Liver (tissue), 10 donors: ENCODE measurements at places on chromosomes 2 and 18. TPM values are rescaled to one million over a fixed set of nuclear protein-coding genes. Genes with fewer than 3 reads are reported as not detected.

DNA sequence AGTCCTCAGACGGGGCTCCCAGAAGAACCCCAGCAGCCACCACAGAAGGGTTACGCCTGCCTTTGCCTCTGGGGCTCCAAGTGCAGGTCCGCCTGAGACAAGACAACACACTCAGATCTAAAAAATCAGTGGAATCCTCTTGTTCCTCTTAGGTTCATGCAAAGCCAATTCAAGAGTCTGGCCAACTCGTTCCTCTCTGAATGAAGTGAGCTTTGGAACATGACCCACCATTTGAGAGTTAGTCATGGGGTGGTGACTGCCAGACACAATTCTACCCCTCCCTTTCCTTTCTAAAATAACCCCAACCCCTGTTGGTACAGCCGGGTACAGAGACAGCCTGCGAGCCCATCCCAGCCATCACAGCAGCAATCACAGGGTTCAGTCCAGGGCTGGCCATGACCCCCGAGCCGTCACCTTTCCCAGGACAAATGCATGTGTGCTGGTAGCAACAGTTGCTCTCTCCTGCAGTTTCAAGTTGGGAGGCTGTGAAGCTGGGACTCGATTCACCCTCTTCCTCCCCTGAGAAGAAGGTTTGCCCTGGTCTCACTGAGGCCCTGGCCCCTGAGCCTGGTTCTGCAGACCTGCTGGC lies 183.1 kb upstream of the SH3BP4 start:
- peaks cover 42% of the 10 kb centered on the region for H3K4me1 ChIP-seq
- no peak overlapping the region for H3K27ac ChIP-seq
- no peak overlapping the region for H3K4me3 ChIP-seq
- no peak for DNase-seq
- no peaks in the 10 kb centered on the region for H3K36me3 ChIP-seq

DNA sequence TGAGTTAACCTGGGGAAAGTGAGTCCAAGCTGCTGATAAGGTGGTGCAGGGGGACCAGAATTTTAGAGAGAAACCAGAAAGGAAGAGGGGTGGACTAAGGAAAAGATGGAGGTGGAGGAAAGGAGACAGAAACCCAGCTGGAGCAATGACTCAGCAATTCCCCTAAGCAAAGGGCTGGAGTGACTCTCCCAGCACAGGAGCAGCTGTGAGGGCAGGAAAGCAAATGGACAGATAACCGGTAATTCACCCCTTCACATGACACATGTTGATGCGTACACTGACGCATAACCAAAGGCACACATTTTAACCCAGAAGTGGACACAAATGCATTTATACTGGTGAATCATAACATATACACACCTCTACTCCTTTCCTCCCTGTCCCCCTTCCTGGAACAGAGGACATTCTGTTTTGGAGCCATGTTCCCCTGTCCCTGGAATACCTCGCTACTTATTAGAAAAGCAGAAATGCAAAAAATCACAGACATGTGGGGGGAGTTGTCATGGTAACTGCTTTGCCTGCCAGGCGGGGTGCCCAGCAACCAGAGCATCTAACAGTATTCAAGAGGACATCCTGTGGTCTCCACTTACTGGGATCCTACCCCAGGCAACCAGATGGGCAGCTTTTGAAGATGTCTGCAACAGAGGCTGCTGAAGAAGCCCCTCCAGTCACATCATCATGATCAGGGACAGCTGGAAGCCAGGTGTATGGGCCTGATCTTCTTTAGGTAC lies 4.7 kb downstream of the CDK5R2 start:
- peaks cover 4% of the 10 kb centered on the region for H3K4me1 ChIP-seq
- no peak overlapping the region for H3K27ac ChIP-seq
- H3K27me3 ChIP-seq, result peaks cover 9% of the 10 kb centered on the region
- H3K4me3 ChIP-seq, result no peak overlapping the region
- no peaks in the 10 kb centered on the region for H3K36me3 ChIP-seq

DNA sequence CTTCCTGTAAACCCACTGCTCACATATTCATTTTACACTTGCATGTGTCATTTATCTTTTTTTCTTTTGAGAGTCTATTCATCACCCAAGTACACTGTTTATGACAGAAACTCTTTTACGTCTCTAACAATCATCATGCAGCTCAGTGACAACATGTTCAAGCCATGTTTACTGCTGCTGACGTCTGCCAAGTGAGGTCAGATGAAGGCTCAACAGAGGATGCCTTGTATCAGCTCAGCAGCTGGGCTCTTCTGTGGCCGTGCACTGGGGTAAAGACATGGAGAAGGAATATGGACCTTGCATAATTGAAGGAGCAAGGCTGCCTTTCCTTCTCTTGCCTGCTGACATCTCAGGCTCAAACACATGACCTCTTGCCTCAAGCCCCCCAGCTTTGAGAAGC lies 99.6 kb downstream of the ADD2 start:
- H3K27ac ChIP-seq, result no peak overlapping the region
- no peaks in the 10 kb centered on the region for H3K36me3 ChIP-seq
- H3K4me1 ChIP-seq, result no peaks in the 10 kb centered on the region
- H3K27me3 ChIP-seq, result no peaks in the 10 kb centered on the region

GRCh38 chr2:3827673-3828575 lies 124.5 kb downstream of the DCDC2C start:
- H3K27ac ChIP-seq, result no peak overlapping the region
- no peak overlapping the region for H3K4me3 ChIP-seq
- peaks cover 5% of the 10 kb centered on the region for H3K4me1 ChIP-seq
- no peaks in the 10 kb centered on the region for H3K36me3 ChIP-seq
- H3K27me3 ChIP-seq, result no peaks in the 10 kb centered on the region

- no peak for DNase-seq
- H3K27ac ChIP-seq, result no peak overlapping the region
- H3K4me1 ChIP-seq, result no peaks in the 10 kb centered on the region
- H3K27me3 ChIP-seq, result no peaks in the 10 kb centered on the region
These were observed 100.7 kb upstream of the ZFP36L2 start for GRCh38 chr2:43327119-43327518.

GRCh38 chr2:217293607-217294006 lies 433.7 kb upstream of the TNP1 start:
- no peaks in the 10 kb centered on the region for H3K4me1 ChIP-seq
- DNase-seq, result no peak
- H3K4me3 ChIP-seq, result no peak overlapping the region
- no peaks in the 10 kb centered on the region for H3K36me3 ChIP-seq
- H3K27ac ChIP-seq, result no peak overlapping the region

- no peak for DNase-seq
- no peaks in the 10 kb centered on the region for H3K4me1 ChIP-seq
- H3K27me3 ChIP-seq, result no peaks in the 10 kb centered on the region
- H3K27ac ChIP-seq, result no peak overlapping the region
- H3K36me3 ChIP-seq, result no peaks in the 10 kb centered on the region
These were observed 27.4 kb downstream of the APCDD1 start for GRCh38 chr18:10481831-10482230.

- no peaks in the 10 kb centered on the region for H3K36me3 ChIP-seq
- no peak overlapping the region for H3K4me3 ChIP-seq
- H3K27me3 ChIP-seq, result no peaks in the 10 kb centered on the region
- peak overlapping the region; percentile 91 for H3K27ac ChIP-seq
These were observed 86.6 kb downstream of the ITGB1BP1 start for GRCh38 chr2:9336576-9337314.

DNA sequence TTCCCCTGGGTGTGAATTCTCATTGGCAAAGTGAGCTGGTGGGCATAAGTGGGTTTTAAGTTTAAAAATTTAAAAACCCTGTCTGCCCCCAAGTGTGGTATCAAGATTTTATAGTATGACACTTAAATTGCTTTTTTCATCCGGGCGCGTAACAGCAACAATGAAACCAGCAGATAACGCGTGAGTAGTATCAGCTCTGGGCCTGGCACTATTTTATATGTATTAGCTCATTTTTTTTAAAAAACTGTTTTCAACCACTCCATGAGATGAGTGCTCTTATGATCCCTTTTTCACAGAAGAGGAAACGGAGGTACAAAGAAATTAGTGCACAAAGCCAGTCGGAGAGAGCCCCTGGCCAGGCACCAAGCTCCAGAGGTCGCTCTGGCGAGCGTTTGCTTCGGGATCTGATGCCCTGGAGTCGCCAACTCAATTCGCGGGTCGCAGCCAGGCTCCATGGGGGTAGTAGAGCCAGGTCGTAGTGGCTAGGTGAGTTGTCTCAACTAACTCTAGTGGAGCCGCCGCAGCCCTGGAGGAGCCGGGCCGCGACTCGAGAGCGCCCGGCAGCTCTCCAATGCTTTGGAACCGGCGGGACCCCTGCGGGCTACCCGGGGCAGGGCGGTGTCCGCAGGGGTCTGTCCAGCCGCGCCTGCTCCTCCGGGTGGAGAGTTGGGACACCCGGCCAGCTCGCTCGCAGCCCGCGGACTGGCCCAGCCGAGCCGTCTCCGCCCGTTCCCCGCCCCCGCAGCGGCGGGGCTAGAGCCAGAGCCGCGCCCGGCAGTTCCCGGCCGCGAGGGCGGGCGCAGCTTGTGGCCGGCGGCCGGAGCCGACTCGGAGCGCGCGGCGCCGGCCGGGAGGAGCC lies at the start of gene IL1R1:
Gene IL1R1 (plus strand): TSS at position 777 of the 859 bp plus-strand sequence. CDS start 14,979 bp downstream, outside the sequence.
- H3K36me3 ChIP-seq, result peaks cover 1% of the 10 kb centered on the region
- H3K4me1 ChIP-seq, result peaks cover 3% of the 10 kb centered on the region
- DNase-seq, result peak; percentile 72

DNA sequence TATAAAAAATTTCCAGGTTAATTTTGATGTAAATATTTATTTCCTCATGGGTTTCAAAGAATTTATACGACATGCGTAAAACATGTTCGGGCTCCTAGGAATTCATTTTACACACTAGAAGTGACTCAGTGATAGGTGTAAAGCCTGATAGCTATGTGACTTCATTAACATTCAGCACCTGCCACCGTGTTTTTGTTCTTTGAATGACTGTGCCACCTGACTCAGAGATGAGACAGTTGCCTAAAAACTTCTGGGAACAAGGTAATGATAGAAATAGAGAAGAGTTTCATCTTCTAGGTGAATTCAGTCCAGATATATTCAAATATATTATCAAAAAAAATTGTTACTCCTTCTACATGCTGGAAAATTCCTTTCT lies 10.0 kb downstream of the IL1R2 start:
- DNase-seq, result no peak
- H3K4me1 ChIP-seq, result peaks cover 28% of the 10 kb centered on the region
- H3K27ac ChIP-seq, result no peak overlapping the region
- H3K4me3 ChIP-seq, result no peak overlapping the region

DNA sequence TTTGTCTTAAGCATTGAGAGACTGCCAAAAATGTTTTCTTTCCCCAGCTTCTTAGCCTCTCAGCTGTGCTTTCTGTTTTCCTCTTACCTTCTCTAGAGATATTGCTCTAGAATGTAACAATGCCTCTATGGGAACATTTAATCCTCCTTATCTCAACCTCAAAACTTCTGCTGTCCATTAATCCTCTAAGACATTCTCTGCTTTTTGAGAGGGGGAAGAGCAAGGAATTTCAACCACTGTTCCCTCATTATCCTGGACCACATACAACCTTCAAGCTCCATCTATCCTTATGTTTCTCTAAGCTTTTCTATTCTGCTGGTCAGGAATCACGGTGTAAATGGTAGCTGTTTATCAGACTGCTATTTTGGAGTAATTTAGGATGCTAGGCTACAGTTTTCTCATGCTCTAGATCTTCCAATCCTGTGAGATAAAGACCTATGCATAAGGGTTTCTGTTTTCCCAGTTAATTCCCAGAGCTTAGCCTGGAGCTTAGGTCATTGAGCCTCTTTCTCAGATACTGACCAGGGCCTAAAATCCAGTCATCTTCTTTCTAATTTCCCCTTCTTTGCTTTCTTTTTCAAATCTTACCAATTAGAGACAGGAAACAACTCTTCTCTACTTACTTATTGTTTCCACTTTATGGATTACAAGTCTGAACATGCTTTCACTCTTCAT lies 282.0 kb downstream of the CALCRL start:
- H3K4me3 ChIP-seq, result no peak overlapping the region
- DNase-seq, result no peak
- H3K4me1 ChIP-seq, result no peaks in the 10 kb centered on the region
- H3K27me3 ChIP-seq, result no peaks in the 10 kb centered on the region
- no peaks in the 10 kb centered on the region for H3K36me3 ChIP-seq

DNA sequence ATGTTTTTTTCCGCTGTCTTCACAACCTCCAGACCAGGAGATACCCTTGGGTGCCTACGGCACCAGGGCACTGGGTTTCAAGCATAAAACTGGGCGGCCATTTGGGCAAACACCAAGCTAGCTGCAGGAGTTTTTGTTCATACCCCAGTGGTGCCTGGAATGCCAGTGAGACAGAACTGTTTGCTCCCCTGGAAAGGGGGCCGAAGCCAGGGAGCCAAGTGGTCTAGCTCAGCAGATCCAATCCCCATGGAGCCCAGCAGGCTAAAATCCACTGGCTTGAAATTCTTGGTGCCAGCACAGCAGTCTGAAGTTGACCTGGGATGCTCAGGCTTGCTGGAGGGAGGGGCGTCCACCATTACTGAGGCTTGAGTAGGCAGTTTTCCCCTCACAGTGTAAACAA lies 265.3 kb upstream of the ZEB2 start:
- no peaks in the 10 kb centered on the region for H3K27me3 ChIP-seq
- H3K4me1 ChIP-seq, result no peaks in the 10 kb centered on the region
- H3K36me3 ChIP-seq, result no peaks in the 10 kb centered on the region
- H3K4me3 ChIP-seq, result no peak overlapping the region
- H3K27ac ChIP-seq, result no peak overlapping the region

DNA sequence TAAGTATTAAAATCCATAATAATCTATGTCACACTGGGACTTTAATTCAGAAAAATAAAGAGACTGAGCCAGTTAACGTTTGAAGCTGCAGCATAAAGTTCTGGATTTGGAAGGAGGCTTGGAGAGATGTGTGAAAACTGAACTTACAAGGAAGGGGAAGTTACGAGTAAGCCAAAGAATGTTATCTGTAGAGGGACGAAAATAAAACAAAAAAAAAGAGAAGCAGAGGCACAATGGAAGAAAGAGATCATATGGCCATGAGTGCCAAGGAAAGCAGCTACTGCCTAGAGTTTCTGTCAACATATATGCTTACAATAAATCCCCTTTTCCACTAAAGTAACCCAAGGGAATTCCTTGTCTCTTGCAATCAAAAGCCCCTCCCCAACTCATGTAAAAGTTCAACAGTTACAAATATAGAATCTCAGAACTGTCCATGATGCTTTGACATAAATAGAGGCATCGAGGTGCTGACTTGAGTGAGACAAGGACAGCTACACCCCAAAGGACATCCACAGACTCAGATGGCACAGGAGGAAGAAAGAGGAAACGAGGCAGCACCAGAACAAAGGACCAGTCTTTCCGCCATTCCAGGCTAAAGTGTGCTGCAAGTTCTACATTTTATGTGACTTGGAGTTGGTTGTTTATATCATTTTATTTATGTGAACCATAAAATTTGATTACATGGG lies 16.1 kb upstream of the ARL5A start:
- no peak overlapping the region for H3K27ac ChIP-seq
- H3K36me3 ChIP-seq, result no peaks in the 10 kb centered on the region
- H3K4me1 ChIP-seq, result no peaks in the 10 kb centered on the region
- H3K27me3 ChIP-seq, result no peaks in the 10 kb centered on the region

- H3K27ac ChIP-seq, result no peak overlapping the region
- no peaks in the 10 kb centered on the region for H3K36me3 ChIP-seq
- no peak for DNase-seq
- H3K4me3 ChIP-seq, result no peak overlapping the region
These were observed 135.2 kb upstream of the RNF152 start for GRCh38 chr18:62027914-62028520.

GRCh38 chr2:78676921-78677696 lies 348.4 kb upstream of the REG3G start:
- H3K27me3 ChIP-seq, result no peaks in the 10 kb centered on the region
- DNase-seq, result no peak
- no peak overlapping the region for H3K4me3 ChIP-seq
- no peaks in the 10 kb centered on the region for H3K4me1 ChIP-seq

RGPD4 gene
- total RNA-seq, result not detected

COL4A3 gene
- total RNA-seq, result 0.05 TPM

CTNNA2 gene
- not detected for total RNA-seq

HOXD1 gene
- total RNA-seq, result not detected

ATOH8 gene
- 0.33 TPM for total RNA-seq

OTOF gene
- 0.28 TPM for total RNA-seq

LOXL3 gene
- total RNA-seq, result 1.6 TPM

CDH19 gene
- total RNA-seq, result 8.0 TPM
